ENCODE measurements at places on chromosomes 4 and X.

DNA sequence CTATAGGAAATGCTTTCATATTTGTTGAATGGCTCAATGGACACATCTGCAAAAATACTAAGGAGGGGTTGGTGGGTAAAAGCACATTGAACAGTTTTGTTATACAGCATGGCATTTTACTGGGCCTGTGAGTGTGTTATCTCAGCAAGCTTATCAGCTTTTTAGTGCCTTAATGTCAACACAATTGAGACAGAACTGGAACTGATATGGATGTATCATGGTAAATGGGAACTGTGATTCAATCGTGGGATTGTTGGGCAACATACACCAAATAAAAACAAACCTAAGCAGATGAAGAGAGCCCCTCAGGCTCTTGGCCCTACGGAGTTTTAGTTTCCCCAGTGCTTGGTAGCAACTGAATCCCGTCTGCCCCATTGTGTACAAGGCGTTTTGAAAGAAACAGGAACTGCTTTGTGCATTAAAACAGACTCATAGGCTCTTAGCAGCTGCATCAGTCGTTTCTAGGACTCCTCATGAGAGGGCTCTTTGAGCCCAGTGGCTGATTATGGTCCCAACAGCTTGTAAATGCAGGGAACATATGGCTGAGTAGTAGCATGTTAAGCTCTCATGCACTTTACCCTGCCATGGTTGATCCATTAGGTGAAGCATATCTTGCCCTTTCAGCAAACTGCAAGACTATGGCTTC, 7.3 kb downstream of the GPR119 start:
- DNase-seq: no peak

DNA sequence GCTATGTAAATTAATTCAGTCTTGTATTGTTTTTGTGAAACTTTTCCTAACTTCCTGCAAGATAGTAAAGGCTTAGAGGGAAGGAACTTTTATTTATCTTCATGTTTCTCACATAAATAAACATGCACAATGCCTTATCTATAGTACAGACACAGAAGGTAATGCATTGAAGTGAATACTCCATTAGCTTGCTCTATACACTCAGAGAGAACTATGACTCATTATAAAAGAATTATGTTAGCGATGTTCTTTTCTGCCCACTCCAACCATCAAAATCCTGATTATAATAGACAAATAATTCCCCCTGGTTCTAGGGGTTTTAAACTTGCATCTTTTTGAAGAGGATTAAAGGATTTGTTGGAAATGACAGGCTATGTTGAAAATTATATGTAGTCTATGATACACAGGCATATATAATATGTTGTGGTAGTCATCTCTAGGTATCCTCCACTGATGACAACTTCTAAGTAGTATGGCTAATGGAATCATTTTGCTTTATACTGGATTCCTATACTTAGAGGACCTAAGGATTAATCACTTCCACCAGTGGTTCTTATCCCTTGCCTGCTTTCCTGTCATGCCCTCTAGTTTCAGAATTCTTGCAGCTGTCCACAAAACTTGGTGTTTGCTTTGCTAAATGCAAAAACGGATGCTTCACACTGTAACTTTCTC, 115.7 kb downstream of the NDST4 start:
- DNase-seq: no peak

GRCh38 chr4:173909294-173909693, 374.2 kb downstream of the FBXO8 start:
- no peak for DNase-seq

- DNase-seq: no peak
Observed at GRCh38 chr4:42498040-42498439, 100.8 kb downstream of the SHISA3 start.

- no peak for DNase-seq
Observed at GRCh38 chrX:69546978-69547377, 42.9 kb downstream of the NALF2 start.

DNA sequence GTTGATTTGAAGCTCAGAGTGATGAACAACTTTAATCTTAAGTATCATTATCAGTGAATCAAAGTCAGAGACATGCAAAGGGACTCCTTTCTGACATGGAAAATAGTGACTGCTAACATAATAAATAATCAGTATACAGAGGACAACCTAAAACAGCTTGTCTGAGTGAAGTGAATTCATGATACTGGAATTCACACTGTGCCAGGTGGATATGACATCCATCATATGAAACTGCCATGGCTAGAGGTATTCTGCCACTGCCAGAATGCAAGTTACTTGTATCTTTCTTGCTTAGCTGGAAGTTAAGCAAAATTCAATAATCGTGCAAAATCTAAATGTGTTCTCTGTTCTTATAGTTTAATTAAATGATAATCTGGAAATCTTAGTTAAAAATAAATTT, 429.0 kb downstream of the CFAP47 start:
- DNase-seq: no peak

- DNase-seq: no peak
Observed at GRCh38 chr4:98558471-98559169, 99.8 kb downstream of the TSPAN5 start.

GRCh38 chr4:152476796-152477195, 59.1 kb downstream of the FBXW7 start:
- no peak for DNase-seq

DNA sequence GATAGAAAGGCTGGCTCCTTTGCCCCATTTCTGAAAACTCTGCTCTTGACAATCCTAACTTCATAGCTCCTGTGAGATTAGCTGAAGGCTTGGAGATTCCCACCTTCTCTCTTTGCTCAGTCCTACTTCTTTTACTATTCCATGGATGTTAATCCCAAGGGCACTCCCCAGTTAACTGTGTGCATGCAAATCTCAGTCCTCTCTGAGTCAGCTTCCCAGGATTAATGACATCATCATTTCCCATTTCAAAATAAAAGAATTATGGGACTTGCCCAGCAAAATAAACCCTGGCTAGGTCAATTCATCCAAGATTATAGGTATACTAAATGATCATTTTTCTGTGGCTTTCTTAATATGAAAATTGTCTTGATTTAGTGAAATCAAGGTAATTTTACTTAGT, 328.6 kb upstream of the NR3C2 start:
- DNase-seq: no peak

DNA sequence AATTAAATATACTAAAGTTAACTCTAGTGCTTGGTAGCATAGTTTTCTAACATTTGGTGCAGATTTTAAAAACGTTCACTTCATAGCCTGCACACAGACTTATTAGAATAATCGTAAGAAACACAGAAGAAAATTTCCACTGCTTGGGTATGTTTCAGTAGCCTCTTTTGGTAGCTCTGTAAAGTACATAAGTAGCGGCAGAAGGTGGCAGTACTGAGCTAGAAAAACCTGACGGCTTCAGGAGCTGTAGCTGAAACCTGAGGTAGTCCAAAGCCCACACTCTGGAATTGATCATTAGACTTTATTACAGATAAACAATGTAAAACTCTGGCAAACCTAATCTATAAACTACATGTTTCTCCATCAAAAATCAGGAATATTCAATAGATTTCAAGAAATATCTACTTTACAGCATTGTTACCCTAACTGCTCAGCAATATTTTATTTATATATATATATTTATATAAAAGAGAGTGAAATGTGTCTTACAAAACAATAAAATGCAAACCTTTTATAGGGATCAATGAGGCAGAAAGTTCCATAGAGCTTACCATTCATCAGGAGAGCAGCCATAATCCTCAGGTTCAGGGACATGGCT, 88.2 kb downstream of the ATP8A1 start:
- peak; percentile 12 for DNase-seq

GRCh38 chrX:65582450-65583082, 48.0 kb upstream of the LAS1L start:
- DNase-seq: no peak

GRCh38 chrX:37302569-37302968, 46.6 kb upstream of the PRRG1 start:
- DNase-seq: no peak

DNA sequence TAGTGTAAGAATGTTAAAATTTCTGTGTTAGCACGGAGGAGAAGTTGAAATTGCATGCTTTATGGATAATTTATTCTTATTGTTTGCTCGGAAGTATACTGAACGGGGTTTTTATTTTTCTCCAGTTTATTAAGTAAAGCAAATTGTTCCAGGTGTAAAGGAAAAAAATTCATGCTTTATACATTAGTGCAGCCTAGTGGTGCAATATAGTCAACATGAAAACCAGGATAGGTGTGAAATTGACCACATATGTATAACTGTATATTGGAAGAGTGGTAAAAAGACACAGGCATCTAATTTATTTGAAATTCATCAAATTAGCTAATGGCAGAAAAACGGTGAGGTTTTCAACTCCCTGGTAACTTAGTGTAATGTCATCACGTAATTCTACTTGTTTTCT, 959 bp downstream of the BRS3 start:
- no peak for DNase-seq

DNA sequence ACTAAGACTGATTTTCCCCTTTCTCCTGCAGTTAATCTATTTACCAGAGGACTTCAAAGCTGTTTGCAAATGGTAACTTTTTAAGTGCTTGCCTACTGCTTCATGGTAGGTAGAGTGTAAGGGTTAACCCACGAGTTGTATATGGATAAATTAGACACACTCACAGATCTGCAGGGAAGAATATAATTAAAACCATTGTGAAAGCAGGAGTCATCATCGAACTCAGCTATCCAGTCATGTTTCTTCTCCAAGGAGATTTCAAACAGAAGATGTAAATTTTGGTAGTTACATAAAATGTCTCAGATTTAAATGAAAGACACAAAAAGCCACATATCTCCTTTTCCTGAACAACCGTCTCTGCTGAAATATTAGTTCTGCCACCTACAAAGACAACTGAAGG, 549 bp upstream of the XG start:
- no peak for DNase-seq

DNA sequence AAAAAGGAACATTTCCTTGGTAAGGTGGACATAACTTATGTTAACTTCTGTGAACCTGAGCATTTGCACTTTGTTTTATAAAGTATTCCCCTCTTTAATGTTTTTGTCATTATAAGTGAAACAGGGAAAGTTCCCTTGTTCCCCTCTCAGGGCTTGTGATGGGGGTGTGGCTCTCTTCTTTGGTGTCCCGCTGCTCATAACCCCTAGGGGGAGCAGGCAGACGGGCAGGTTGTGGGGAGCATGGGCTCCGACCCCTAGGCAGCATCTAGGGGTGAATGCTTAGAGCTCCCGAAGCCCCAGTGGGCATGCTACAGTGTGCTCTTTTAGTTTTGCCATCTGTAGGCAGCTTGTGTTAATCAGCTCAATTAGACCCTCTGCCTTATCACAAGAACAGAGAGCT, 200.4 kb downstream of the DACH2 start:
- DNase-seq: no peak

DNA sequence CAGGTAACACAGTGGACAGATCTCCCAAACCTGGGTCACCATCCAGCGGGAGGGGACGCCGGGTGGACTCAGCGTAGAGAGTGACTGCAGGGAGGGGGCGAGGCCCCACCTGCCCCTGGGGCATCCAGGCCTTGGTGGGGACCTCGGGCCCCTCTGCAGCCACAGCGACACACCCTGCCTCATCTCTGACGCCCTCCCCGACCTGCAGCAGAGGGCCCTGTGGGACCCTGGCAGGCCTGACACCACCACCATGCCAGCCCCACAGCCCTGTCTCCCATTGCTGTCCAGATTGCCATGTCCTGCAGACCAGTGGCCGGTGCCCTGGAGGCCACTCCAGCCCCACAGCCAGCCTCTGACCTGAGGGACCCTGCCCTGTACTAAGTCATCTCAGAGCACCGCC, 45.2 kb downstream of the FAM53A start:
- no peak for DNase-seq

- no peak for DNase-seq
Observed at GRCh38 chrX:102934624-102935023, 2.4 kb upstream of the RAB40AL start.

GRCh38 chrX:54633641-54634040, 103.6 kb downstream of the GNL3L start:
- DNase-seq: no peak
